ENCODE measurements at places on chromosomes 5 and 9.

- DNase-seq, result no peak
Observed at GRCh38 chr5:122741681-122742080, 33.2 kb upstream of the SNX2 start.

DNA sequence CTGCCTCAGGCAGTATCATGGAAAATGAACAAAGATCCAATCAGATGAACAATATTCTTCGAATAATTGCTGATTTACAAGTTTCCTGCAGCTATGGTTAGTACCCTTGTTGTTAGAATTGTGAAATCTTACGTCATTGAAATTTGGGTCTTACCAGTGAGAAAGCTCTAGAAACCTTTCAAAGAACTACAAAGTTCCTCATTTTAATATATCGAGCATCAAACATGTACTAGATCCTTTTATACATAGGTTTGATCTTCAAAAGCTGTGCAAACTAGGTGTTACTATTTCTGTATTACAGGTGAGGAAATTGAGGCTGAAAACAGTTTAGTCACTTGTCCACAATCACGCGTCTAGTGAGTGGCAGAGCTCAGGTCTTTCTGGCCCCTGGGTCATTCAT is 43.7 kb upstream of the ANGPTL2 start:
- no peak for DNase-seq

GRCh38 chr9:96395964-96396363 is 12.5 kb upstream of the SLC35D2 start:
- no peak for DNase-seq

GRCh38 chr5:74598731-74599130 is 41.8 kb downstream of the ENC1 start:
- no peak for DNase-seq

DNA sequence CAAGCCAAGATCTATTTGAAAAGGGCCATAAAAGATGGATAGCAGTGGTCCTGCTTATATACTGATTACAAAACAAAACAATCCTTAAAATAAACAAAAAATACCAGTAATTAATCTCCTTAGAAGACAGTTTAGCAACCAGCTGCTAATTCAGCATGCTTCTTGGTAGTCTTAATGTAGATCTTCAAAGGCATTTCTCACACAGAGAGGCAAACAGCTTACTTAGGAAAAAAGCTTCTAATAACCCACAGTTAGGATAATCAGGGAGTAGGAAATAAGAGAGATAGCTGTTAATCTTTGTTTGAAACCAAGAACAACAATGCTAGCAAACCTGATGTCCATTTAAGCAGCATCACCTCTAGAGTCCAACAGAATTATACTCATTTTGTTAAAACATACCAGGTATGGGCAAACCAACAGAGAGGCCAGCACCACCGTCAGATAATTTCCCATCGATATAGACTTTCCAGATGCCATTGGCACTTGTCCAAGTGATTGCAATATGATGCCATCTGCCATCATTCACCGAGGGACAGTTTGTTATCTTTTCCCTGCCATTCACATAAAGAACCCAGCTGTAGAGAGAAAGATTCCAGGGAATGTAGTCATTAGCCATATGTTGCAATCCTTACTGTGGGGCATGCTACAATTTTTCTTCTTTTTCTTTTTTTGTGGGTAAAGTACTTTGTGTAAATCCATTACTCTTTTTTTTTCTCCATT is 105.6 kb upstream of the TXNDC8 start:
- peak; percentile 37 for DNase-seq

DNA sequence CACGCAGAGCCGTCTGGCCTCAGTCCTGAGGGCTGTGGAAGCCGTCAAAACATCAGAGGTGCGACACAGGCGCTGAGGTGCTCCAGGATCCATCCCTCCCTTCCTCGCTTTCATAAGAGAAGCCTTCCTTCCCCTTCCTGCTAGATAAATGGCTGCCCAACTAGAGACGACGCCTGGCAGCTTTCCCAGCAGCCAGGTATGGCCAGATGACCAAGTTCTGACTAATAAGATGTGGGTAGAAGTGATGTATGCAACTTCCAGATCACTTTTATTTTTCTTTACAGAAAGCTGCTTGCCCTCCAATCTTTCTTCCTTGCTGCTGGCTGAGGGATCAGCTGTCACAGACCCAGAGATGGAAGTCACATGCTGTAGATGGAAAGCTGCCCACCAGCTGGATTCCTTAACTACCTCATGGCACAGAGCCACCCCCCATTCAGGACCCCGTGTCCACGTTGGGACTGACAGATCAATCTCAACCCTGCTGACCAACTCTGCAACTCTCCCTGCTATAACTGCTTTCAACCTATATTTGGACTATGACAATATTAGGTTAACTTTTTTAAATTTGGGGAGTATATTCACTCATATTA is 8.8 kb downstream of the MAPK9 start:
- DNase-seq, result no peak

DNA sequence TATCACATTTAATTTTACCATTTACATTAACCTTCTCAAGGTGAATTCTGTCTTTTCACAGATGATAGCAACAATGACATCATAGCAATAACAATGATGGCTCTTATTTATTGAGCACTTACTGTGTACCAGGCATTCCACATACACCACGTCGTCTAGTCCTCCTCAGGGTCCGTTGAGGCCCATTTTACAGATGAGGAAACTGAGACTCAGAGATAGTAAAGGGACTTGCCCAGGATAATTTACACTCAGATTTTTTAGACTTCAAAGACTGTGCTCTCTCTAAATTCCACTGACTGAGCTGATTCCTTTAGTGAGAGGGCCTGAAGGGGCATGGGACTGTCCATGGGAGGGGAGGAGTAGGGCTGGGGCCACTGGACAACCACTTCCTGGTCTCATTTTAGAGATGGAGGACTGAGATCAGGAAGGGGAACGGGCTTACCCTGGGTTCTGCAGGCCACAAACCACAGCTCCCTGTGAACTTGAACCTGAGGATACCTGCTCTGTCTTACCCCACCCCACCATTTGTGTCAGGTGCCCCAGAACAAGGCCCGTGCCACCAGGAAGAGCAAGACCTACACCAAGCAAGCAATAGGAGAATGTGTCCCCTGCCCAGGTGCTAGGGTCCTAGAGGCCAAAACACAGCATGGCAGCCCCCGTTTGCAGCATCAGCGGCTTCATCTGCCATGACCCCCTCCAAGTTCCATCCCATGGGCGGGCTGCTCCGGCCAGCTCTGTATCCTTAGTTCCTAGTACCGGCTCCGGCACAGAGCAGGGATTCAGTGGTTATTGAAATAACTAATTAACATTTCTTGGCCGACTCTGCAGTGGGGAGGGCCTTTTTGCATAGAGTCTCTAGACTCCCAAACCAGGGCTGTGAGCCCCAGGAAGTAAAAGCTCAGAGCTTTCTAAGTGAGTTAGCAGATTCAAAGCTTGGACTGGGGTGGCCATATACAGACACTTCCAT is 96.6 kb downstream of the RGS3 start:
- DNase-seq, result no peak

- DNase-seq, result no peak
Observed at GRCh38 chr5:13354611-13355010, 589.9 kb downstream of the DNAH5 start.

DNA sequence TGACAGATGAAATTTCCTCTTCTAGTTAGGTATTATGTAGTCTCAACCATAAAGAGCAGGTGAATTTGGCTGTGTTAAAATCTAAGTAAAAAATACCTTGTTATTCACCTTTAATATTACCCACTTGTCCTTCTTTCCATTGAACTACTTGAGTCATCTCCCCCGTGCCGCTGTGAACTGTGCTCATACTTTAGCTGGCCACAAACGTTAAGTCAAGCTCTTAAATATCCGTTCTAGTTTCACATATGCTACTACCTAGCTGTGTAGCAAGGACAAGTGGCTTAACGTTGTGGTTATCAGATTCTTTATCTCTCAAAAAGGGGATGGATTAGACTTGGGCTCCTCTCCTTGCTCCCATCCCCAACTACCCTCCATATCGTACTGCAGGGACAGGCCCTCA is 110.4 kb downstream of the EFNA5 start:
- DNase-seq, result no peak

DNA sequence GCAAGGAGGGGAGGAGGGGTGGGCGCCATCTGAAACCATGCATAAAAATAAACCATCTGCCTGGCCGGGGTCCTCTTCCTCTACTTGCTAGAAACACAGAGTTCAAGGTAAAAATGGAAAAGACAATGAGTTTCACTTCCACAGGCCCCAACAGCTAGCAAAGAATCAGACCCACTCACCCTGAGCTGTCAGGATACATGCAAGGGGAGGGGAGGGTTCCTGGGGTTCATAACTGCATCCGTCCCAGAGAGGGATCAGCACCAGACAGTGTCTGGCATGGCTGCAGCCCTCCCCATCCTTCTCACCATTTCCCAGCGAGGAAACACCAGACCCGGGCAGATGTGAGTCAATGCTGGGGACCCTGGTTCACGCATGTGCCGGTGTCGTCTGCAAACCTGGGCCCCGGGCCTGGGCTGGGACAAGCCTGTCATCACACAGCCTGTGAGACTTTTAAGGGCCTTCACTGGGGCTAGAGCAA is 55.4 kb downstream of the SEMA4D start:
- no peak for DNase-seq

DNA sequence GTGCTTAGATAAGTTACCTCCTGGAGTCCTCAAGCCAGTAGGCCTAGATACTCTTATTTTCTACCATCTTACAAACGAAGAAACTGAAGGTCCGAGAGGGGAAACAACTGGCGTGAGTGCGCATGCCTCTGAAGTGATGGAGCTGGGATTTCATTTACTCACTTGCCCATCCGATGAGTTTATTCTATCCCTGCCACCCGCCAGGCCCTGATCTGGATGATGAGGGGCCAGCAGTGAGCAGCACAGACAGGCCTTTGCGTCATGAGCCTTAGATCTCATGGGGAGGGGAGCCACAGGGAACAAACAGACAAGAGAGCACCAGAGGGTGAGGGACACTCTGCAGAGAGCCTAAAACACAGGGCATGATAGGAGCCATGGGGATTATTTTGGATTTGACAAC is 34.1 kb upstream of the SLC2A8 start:
- DNase-seq, result no peak

DNA sequence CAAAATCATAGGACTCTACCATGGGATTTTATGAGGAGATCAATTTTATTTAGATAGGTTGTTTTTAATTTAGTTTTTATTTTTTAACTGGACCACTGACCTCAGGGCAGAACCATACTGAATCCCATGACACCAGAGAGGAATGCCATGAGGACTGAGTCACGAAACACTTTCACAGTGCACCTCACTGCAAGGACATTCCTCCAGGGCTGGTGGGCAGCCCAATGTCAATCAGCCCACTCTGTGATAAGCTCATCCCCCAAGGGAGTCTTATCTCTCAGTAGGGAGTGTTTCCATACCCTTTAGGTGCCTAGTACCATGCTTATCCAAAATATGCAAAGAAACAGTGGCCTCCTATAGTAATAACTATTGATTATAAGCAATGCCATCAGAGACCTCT is 224.5 kb upstream of the CDH6 start:
- no peak for DNase-seq

DNA sequence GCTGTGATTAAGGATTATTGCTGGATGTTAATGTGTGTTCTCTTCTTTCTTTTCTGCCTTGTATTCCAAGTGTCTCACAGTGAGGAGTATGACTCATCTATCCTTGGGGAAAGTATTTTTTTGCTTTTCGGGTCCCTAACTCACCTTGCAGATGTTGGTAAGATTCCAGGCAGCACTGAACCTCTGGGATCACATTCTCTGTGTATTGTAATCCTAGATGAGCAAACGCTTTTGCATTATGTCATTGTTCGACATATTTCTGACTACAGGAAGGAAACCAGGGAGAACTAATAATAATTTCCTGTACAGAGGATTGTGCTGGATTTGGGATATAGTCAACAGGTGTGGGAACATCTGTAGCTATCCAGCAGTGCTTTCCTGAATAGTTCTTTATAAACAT is 246.1 kb upstream of the TUT7 start:
- no peak for DNase-seq
